ENCODE measurements at places on chromosomes 2 and 18. TPM values are rescaled to one million over a fixed set of nuclear protein-coding genes. Genes with fewer than 3 reads are reported as not detected.

Gene DSG1
- not detected for total RNA-seq

Gene SPEG
- 13.2 TPM for total RNA-seq

Gene COPS7B
- 28.4 TPM for total RNA-seq

Gene DUSP19
- 1.2 TPM for total RNA-seq

Gene SPATA3
- total RNA-seq: not detected

Gene AMER3
- not detected for total RNA-seq

Gene UCN
- 0.15 TPM for total RNA-seq

Gene INHA
- not detected for total RNA-seq

Gene AGXT
- not detected for total RNA-seq

Gene TOGARAM2
- total RNA-seq: under 0.01 TPM

Gene KATNAL2
- 1.7 TPM for total RNA-seq

Gene RIOK3
- total RNA-seq: 26.1 TPM

Gene ARHGAP28
- 7.4 TPM for total RNA-seq

Gene POMC
- total RNA-seq: 4.0 TPM

Gene ACAA2
- total RNA-seq: 31.3 TPM

Gene C2orf78
- not detected for total RNA-seq

Gene GCG
- not detected for total RNA-seq

Gene STARD6
- total RNA-seq: 0.15 TPM

Gene C2orf92
- total RNA-seq: 0.15 TPM

Gene ZSWIM2
- not detected for total RNA-seq
